ENCODE measurements at places on chromosomes 7 and 10. TPM values are rescaled to one million over a fixed set of nuclear protein-coding genes. Genes with fewer than 3 reads are reported as not detected.

GRCh38 chr10:81730891-81731290, 144.1 kb upstream of the NRG3 start:
- peaks cover 45% of the 10 kb centered on the region for H3K4me1 ChIP-seq
- H3K27me3 ChIP-seq = no peaks in the 10 kb centered on the region
- no peak for DNase-seq
- peak overlapping the region; percentile 90 for H3K27ac ChIP-seq
- no peak overlapping the region for H3K4me3 ChIP-seq
- H3K36me3 ChIP-seq = peaks cover 2% of the 10 kb centered on the region

GRCh38 chr10:87053577-87054181, 33.6 kb downstream of the FAM25A start:
- no peak overlapping the region for H3K4me3 ChIP-seq
- no peaks in the 10 kb centered on the region for H3K27me3 ChIP-seq
- no peaks in the 10 kb centered on the region for H3K4me1 ChIP-seq

GRCh38 chr7:42677751-42678699, 233.8 kb downstream of the C7orf25 start:
- no peak for DNase-seq
- peaks cover 5% of the 10 kb centered on the region for H3K27me3 ChIP-seq
- H3K4me1 ChIP-seq = no peaks in the 10 kb centered on the region
- no peak overlapping the region for H3K4me3 ChIP-seq
- H3K36me3 ChIP-seq = no peaks in the 10 kb centered on the region

Gene GPRIN2
- 19.8 TPM for total RNA-seq

Gene SPDYE16
- total RNA-seq = 0.31 TPM

Data from progenitor cell of endocrine pancreas (in vitro differentiated cells).